ENCODE measurements at places on chromosomes 3 and 15. TPM values are rescaled to one million over a fixed set of nuclear protein-coding genes. Genes with fewer than 3 reads are reported as not detected.

GRCh38 chr3:194287977-194288706 lies 63.0 kb downstream of the CPN2 start:
- DNase-seq: no peak

GRCh38 chr3:120558771-120559241 lies 37.3 kb upstream of the NDUFB4 start:
- peak; percentile 88 for DNase-seq

GRCh38 chr3:138303474-138303873 lies 26.2 kb downstream of the NME9 start:
- DNase-seq: no peak

DNA sequence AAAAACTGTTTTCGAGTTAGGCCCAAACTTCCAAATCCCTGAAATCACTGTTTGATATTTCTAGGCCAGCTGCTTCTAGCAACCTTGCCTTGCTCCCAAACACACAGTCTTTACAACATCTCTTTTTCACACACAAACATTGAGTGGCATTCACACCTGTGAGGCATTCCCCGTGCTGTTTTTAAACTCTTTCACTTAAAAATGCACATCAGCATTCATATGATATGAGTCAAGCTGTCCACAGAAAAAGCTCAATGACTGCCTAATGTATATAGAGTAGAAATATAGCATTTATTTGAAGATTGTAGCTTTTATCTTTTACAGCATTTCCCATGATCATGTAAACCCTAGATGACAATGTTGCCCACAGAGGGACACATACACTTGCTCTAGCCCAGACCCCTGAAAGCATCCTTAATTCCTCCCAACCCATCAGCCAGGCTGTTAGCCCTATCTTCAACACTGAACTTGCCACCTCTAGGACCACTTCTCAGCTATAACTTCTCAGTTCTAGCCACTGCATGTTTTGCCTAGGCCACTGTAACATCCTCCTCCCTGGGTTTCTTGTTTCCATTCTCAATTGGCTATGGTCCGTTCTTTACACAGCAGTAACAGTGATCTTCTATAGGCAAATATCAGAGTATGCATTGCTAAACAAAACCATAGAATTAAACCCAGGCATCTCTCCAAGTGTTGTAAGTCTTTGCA lies 782.6 kb downstream of the DIPK2A start:
- DNase-seq: no peak

GRCh38 chr3:99984139-99984538 lies 130.2 kb downstream of the FILIP1L start:
- DNase-seq: no peak

DNA sequence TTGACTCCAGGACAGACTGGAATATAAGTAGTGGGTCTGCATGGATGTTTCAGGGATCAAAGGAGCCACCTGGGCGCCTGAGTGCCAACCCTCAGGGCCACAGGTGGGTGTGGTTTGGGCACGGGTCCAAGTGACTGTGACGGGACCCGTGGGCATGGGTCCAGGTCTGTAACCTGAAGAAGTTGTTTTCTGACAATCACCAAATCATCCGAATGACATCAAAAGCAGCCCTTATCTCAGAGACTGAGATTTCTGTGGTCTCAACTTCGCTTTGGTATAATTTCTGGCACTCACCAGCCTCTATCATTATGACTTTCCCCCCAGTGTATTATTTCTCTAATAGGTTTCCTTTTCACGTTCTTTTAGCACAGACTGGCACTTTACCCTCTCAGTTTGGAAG lies 24.4 kb downstream of the RLBP1 start:
- DNase-seq: no peak

- DNase-seq: no peak
Observed at GRCh38 chr3:119149484-119149883, 3.5 kb downstream of the TEX55 start.

DNA sequence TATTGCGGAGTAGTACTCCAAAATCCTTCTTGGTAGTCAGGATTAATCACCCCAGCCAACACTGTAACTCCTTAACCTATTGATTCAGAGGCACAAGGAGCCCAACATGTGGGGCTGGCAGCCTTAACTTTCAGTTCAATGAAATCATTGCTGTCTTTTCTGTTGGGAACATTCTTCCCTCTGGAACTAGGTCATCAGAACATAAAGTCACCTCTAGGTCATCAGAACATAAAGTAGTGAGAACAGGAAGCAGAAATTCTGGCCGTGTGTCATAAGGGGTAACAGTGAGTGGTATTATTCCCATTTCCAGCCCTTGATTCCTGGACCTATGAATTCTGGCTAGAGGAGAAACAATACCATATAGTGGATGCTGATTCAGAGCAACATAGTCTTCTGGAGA lies 71.5 kb upstream of the TNIK start:
- no peak for DNase-seq

DNA sequence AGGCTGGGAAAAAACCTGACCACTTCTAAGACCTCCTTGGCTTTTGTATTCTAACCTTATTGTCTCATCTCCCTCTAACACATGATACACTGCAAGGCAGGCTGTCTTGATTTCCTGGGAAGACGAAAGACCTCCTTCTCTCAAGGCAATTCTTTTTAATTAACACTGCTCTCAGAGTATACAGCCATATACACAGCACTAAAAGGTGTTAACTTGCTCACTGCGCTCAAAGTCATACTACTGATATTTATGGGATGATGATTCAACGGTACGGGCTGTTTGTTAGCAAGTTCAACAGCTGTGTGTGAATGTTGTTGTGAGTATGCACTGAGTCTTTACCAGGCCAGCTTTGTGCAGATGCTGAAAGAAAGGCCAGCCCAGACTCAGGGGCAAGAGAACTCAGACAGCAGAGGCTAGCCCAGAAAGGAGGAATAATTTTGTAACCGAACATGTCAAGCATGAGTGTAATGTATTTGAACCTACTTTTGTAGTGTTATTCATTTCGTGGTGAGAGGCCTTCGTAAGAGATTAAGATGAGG lies 229.9 kb downstream of the IL5RA start:
- no peak for DNase-seq

- no peak for DNase-seq
Observed at GRCh38 chr15:41713047-41713446, 52.8 kb downstream of the MGA start.

DNA sequence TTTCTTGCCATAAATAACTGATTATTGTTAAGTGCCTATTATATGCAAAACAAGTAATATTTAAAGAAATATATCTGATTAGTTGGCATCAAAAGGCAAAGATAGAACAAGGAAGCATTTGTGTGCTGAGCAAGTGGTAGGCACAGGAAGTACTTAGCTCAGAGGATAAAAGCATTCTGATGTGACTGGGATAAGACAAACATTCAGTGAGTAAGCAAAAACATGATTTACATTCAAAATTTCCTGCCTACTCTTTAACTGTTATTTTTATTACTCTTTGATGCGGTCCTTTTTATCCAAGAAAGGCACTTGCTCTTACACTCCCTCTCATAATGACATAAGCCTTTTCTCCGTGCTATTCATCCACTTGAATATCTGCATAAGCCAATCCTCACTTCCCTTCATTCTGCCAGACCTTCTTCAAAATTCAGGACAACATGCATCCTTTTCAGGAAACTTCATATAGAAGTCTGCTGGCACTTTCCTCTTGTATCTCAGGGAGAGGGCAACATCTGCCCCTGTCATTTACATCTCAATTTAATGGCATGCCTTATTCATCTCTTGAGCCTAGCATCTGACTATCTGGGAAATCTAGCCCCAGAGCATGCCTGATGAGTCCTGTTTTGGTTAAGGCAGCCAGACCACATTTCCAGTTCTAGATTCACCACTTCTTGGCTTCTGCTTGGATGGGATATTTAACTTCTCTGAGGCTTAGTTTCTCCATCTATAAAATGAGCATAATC lies 478.2 kb upstream of the ROBO2 start:
- no peak for DNase-seq

DNA sequence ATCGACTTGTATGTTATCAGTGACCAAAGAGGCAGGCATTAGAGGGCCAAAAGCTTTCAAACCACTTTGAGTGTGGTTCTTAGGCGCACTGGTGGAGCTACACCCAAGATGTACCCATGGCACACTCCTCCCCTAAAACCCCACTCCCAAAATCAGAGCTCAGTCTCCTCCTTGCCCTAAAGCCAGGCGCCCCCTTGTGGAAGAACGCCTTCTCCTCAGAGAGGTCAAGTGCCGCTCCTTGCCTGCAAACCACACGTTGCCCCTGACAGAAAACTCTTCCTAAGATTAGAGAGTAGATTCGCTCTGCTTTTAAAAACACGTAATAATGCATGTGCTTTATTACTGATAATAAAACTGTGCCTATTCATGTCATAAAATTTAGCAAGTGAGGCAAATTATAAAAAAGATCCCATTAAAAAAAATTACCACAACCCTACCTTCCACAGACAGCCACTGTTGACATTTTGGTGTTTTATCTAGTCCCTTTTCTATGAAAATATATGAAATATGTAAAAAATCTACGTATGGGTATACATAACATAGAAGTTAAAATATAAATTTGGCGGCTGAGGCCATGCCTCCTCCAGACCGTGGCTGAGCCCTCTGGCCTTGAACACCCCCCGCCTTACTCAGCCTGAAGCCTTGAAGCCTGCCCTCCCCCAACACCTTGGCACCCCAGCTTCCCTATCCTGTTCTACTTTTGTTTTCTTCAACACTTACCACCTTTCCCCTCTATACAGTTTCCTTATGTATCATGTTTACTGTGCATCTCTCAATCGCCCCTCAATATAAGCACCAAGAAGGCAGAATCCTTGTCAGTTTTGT lies 33.5 kb downstream of the BCL2L10 start:
- peak; percentile 91 for DNase-seq

GRCh38 chr15:41746802-41747201 lies 27.5 kb upstream of the MAPKBP1 start:
- DNase-seq: no peak

Gene PCSK6
- polyA plus RNA-seq: 7.7 TPM

Gene DISP2
- polyA plus RNA-seq: 2.4 TPM

Gene TGM4
- polyA plus RNA-seq: not detected

Gene AGBL1
- polyA plus RNA-seq: not detected

Gene IDH2
- polyA plus RNA-seq: 275 TPM

Gene VIPR1
- polyA plus RNA-seq: 10.2 TPM

Gene SCG5
- 0.48 TPM for polyA plus RNA-seq

Gene CLDN16
- polyA plus RNA-seq: 0.05 TPM

Gene KATNBL1
- polyA plus RNA-seq: 12.0 TPM

Gene CTSH
- 126 TPM for polyA plus RNA-seq

Gene FAM107A
- polyA plus RNA-seq: 52.7 TPM

Gene CCDC80
- 20.3 TPM for polyA plus RNA-seq

Gene MAP6D1
- 1.2 TPM for polyA plus RNA-seq

Gene FBXL2
- polyA plus RNA-seq: 2.0 TPM

Gene CCDC54
- polyA plus RNA-seq: not detected

Data from right cardiac atrium (tissue), 5 donors.